ENCODE measurements at places on chromosomes 5 and 9.
A peak's percentile ranks its signal among the peaks of the same experiment; 100 is the strongest.

DNA sequence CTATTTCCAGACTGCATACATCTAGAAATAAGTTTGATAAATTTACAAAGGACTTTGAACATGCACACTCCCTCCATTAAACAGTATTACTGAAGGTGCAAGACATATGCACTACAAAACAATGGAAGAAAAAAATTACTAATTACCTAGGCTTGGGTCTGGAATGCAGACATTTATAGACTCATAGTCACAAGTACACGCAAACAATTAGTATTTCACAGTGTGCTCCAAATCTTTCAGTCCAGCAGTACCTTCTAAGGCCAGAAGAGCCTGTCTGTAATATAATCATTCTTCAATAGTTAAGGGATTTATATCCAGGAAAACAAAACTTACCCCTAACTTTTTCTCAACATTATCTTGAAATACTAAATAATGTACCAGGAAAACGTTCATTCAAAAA, 11.2 kb downstream of the RICTOR start:
- DNase-seq, result no peak

DNA sequence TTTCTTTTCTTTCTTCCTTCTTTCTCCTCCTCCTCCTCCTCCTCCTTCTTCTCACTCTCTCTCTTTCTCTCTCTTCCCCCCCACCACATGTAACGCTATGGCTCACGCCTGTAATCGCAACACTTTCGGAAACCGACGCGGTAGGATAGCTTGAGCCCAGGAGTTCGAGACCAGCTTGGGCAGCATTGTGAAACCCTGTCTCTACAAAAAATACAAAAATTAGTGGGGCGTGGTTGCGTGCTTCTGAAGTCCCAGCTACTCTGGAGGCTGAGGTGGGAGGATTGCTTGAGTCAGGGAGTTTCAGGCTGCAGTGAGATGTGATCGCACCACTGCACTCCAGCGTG, 736 bp upstream of the GLDC start:
- DNase-seq, result peak; percentile 9

- DNase-seq, result no peak
Observed at GRCh38 chr5:138878437-138879235, 3.5 kb upstream of the LRRTM2 start.

GRCh38 chr5:57816108-57816507, 333.5 kb upstream of the ACTBL2 start:
- DNase-seq, result no peak

DNA sequence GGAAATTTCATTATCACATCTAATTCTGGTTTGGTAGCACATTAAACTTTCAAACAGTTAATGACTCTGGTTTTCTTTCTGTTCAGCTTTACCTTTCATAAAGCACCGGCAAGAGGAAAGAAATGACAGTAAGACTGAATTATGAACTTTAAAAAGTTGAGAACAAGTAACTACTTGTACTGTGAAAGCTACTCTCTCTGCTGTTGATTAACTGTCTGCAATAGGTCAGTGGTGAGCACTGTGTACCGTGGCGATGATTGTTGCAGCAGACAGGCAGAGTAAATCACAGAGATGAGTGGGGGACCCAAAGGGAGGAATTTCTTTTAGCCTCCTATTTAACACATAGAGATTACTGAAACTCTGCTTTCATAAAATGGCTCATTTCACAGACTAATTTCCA, 74.0 kb upstream of the MEF2C start:
- no peak for DNase-seq

GRCh38 chr5:125766706-125767105, 656.5 kb upstream of the GRAMD2B start:
- DNase-seq, result no peak

- no peak for DNase-seq
Observed at GRCh38 chr9:76525196-76525595, 66.2 kb downstream of the GCNT1 start.

DNA sequence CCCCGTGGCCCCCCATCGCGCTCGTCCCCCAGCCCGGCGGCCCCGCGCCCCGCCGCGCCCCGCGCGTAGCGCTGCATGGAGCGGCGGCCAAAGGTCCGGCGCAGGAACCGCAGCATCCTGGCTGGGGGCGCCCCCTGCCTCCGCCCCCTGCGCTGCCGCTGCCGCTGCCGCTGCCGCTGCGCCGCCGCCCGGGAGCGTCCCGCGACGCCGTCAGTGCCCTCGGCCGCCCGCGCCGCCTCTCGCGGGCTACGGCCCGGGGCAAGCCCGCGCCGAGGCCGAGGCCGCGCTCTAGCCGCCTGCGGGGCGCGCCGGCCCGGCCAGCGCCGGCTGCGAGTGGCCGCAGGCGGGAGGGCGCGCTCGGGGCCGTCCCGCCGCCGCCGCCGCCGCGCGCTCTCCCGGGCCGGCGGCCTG, 523 bp downstream of the EPB41L4B start:
- DNase-seq, result no peak

DNA sequence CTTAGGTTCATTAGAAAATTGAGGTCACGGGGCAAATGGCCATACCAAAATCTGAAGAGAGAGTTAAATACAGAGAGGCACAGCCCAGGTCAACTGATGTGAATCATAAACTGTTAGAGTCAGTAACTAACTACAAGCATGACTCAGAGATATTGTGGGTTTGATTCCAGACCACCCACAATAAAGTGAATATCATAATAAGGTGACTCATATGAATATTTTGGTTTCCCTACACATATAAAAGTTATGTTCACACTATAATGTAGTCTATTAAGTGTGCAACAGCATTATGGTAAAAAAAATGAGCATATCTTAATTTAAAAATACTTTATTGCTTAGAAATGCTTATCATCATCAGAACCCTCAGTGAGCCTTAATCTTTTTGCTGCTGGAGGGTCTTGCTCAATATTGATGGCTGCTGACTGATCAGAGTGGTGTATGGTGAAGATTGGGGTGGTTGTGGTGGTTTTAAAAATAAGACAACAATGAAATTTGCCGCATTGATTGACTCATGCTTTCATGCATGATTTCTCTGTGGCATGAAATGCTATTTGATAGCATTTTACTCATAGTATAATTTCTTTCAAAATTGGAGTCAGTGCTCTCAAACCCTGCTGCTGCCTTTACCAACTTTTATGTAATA, 53.1 kb upstream of the EDIL3 start:
- DNase-seq, result no peak

DNA sequence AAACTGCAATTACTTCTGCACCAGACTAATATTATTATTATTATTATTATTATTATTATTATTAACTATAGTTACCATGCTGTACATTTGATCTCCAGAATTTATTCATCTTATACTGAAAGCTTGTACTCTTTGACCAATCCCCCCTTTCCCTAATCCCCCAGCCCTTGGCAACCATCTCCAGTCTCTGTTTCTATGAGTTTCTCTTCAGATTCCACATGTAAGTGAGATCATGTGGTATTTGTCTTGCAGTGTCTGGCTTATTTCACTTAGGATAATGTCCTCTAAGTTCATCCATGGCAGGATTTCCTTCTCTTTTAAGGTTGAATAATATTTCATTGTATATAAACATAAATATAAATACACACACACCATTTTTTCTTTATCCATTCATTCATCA, 287.0 kb upstream of the DAB2 start:
- DNase-seq, result no peak

GRCh38 chr5:123223921-123224320, 134.9 kb downstream of the PRDM6 start:
- no peak for DNase-seq

- no peak for DNase-seq
Observed at GRCh38 chr9:79817438-79818004, 245.8 kb downstream of the TLE4 start.

DNA sequence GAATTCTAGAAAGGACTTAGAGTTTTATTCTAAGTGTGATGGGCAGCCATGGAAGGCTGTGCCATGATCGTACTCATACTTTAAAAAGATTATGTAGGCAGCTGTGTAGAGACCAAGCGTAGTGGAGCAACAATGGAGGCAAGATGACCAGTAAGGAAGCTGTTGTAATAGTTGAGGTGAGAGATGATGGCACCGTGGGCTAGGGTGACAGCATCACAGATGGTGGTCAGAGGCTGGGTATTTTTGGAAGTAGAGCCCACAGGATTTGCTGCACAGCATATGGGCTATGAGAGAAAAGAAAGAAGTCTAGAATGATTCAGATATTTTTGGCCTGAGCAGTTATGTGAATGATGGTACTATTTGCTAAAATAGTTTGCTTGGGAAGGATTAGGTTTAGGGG, 7.7 kb downstream of the ARHGAP26 start:
- DNase-seq, result no peak

DNA sequence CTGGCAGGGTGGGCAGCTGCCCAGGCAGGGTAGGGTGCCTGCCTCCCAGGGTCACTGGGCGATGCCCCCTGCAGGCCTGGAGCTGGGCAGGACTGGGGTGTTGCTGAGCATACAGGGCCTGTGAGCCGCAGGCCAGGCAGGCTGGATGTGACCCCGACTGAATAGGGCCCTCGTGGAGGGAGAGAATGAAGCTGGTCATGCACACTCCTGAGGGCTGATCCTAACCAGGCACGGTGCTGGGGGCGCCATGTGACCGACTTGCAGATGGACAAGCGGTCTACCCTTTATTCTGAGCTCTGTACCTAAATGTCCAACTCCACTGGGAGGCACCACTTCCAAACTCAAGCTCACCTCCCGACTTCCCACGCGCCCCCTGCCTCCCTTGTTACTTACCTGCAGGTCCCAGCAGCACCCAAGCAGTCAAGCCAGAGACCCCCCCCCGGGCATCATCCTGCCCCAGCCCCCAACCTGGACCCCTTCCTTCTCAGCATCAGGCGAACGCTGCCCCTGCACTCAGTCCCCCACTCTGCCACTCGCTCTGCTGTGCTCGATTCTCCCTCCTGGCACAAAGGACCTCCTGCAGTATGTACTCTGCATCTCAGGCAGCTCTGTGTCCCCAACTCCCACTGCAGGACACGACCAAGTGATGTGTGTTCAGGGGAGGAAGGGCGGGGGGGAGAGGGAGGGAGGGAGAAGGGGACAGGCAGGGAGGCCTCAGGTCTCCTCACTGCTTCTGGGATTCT, 76.8 kb upstream of the PHYKPL start:
- no peak for DNase-seq

GRCh38 chr9:70701163-70701562, 286.7 kb upstream of the KLF9 start:
- no peak for DNase-seq

DNA sequence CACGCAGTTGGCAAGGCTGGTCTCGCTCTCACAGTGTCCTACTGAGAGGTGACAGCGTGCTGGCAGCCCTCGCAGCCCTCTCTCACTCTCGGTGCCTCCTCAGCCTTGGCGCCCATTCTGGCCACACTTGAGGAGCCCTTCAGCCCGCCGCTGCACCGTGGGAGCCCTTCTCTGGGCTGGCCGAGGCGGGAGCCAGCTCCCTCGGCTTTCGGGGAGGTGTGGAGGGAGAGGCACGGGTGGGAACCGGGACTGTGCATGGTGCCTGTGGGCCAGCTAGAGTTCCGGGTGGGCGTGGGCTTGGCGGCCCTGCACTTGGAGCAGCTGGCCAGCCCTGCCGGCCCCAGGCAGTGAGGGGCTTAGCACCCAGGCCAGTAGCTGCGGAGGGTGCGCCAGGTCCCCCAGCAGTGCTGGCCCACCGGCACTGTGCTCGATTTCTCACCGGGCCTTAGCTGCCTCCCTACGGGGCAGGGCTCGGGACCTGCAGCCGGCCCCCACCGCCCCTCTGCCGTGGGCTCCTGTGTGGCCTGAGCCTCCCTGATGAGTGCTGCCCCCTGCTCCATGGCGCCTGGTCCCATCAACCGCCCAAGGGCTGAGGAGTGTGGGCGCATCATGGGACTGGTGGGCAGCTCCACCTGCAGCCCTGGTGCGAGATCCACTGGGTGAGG, 15.7 kb upstream of the RNF180 start:
- DNase-seq, result no peak

- no peak for DNase-seq
Observed at GRCh38 chr9:136550439-136551289, 4.8 kb upstream of the NOTCH1 start.

DNA sequence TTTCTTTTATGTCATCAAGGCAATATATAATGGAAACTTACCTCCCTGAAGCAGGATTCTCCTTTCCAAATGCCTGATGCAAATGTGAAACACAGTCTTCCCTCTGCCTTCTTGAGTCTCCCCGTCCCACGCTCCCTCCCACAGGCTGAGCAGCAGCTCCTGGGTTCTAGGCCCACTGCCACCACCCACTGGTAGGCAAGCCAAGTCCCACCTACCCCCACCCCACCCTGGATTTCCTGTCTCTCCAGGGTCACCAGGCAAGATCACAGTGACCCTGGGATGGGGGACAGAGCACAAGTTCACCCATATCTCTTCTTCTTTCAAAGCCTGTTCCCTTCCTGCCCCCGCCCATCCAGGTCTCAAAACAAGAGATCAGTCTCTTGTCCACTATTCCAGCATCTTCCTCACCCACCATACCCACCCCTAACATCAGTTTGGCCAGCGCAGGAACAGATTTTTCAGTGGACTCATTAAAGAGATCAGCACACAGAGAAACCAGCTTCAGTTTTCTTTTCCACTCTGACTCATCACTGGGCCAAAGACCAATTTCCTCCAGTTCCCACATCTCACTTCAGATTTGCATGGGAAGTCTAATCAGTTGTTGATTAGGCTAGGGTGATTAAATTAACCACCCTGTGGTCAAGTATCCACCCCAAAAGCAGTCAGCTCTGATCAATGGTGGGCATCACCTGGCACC, 151.5 kb downstream of the ACTL7B start:
- DNase-seq, result no peak

DNA sequence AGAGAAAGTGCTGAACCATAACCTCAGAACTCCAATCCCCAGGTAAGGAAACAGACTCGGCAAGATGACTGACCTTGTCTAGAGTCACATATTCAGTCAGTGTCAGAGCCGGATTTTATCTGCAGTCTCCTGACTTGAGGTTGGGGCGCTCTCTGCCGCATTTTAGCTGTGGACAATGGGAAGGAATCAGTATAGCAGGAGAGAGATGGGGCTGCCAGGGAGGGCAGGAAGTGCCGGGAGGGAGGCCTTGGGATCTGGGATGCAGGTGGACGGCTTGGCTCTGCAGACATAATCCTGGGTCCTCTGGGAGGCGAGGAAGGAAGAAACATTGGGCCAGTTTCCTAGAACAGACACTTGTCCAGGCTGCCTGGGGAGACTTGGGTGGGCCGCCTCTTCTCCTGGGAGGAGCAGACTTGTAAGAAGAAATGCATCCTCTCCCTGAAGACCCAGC, 39.7 kb upstream of the COL15A1 start:
- no peak for DNase-seq

DNA sequence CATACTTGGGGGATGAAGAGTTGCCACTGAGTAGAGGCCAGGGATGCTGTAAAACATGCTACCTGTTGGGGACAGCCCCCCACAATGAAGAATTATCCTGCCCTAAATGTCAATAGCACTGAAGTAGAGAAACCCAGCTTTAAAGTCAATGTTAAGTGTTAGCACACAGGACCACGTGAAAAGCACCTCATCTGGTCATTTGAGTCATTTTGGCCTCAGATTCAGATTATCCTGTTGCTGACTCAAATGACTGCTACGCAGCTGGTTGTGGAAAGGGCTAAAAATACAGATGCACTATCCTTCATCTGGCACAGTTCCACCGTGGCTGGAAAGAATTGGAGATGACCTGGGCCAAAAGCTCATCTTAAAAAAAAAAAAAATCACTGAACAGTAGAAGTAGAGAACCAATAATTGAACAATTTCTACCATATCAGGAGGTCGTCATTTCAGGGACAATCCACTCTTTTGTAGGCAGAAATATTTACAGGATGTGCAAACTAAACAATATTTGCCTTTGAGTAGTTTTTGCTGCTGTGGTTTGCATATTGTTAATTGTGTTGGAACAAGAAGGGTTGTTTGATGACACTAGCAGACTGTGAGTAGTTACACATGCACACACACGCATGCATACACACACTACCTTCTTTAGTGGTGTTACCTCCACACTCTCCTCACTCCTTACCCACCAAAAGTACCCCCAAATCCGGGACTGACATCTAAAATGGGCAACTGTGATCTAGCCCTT, 195.3 kb upstream of the KLF9 start:
- no peak for DNase-seq

- no peak for DNase-seq
Observed at GRCh38 chr5:69231851-69232250, 2.8 kb upstream of the CDK7 start.
